Activated naive CD4-positive, alpha-beta T cell (primary cell): ENCODE measurements at places on chromosomes 11 and 22.

- DNase-seq = no peak
Observed at GRCh38 chr22:44398856-44399837, 86.4 kb upstream of the SHISAL1 start.

DNA sequence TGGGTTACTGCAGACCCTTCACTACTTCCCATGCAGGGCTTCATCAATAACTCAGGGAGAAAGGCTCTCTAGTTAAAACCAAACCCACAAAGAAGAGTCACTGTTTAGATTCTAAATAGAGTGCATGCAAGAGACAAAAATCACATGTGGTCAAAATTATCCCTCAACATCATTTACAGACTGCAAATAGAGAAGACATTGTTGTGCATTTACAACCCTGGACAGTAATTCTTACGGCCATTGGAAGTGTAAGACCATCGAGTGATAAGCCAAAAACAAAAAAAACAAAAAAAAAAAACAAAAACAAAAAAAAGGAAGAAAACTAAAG is 93.4 kb downstream of the RASSF10 start:
- no peak for DNase-seq

- no peak for DNase-seq
Observed at GRCh38 chr22:24485170-24485569, 10.0 kb upstream of the UPB1 start.

DNA sequence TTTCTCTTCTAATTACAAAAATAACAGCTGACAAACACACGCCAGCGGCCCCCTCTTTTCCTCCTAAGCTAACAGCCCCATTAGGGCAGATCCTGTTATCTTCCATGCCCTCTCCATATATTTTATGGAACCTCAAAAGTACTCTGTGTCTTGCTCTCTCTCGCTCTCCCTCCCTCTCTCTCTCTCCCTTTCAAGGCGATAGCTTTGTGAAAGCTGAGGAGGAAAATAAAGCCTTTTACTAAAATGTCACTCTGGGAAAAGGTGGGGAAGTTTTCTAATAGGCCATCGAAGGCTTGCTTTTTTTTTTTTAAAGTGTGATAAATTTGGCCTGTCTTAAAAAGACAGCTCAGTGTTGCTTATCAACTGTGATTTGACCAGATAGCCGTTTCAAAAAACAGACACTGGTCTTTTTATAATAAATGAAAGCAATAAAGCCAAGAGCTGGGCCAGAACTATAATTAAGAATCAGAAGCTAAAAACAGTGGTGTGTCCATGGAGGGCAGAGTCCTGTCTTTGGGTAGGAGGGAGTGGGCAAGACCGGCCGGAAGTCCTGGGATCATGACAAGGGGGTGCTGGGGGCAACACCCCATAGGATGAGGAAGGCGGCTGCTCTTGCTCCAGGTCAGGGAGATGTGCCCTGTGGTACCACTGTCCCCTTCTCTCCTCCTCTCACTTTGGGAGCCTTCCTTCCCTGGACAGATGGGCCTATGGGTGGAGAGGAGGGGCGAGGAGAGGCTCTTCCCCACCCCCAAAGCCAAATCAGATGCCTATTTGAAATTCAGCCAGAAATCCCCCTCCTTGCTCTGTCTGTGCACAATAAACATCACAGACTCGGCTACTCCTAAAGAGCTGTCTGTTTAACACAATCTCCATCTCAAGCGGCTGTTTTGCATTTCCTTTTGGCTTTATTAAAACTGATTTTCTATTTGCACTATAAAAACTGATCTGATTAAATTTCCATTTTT is 267.2 kb downstream of the BUD13 start:
- DNase-seq = no peak

DNA sequence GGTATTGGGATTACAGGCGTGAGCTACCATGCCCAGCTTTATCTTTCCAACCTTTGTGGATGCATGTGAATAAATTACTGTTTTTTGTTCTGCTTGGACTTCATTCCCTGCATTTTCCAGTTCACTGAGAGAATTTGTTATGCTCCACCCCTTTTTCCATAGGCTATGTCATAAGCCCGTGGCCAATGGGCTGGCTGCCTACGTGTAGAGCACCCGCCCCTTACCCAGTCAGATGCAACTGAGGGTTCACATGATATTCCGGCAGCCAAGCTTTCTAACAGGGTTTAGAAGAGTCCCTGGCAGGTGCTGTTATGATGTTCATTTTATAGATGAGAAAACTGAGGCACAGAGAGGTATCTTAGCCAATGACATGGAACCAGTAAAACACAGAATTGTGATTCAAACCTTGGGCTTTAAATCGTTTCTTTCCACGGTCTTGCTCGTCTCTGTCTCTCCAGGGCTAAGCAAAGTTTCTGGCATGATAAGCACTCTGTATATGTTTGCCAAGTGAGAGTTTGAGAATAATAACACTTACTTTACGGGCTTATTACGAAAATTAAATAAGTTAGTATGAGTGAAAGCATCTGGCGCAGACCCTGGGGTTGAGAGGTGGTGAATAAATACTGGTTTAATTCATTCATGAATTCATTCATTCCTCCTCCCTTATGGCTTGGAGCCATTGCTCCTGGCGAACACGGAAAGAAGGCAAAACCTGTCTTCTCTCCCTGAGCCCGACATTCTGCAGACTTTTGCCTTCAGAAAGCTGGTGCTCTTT is 42.4 kb upstream of the RASD2 start:
- no peak for DNase-seq

- DNase-seq = no peak
Observed at GRCh38 chr11:118868659-118869058, 15.0 kb upstream of the CXCR5 start.

- no peak for DNase-seq
Observed at GRCh38 chr11:65355776-65356393, 1.3 kb downstream of the TIGD3 start.

DNA sequence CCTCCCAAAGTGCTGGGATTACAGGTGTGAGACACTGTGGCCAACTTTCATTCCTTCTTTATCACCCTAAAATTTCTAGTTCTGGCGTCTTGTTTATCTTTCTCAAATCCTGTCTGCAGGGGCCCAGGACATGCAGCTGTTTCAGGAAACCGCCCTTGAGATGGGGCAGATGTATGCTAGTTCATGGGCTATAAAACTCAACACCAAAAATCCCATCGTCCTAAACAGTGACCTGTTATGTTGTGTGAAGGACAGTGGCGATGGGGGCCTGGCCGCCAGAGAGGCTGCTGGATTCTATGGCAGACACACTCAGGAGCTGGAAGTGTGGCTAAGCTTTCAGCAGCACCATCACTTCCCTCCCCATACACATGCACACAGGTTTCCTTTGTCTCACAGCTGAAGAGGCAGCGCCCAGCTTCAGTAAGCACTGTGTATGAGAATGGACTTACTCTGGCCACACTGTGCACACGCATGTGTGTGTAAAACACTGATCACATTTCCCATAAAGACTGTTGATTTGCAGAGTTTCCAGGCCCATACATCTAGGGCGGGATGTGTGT is 36.7 kb downstream of the MARK2 start:
- no peak for DNase-seq

DNA sequence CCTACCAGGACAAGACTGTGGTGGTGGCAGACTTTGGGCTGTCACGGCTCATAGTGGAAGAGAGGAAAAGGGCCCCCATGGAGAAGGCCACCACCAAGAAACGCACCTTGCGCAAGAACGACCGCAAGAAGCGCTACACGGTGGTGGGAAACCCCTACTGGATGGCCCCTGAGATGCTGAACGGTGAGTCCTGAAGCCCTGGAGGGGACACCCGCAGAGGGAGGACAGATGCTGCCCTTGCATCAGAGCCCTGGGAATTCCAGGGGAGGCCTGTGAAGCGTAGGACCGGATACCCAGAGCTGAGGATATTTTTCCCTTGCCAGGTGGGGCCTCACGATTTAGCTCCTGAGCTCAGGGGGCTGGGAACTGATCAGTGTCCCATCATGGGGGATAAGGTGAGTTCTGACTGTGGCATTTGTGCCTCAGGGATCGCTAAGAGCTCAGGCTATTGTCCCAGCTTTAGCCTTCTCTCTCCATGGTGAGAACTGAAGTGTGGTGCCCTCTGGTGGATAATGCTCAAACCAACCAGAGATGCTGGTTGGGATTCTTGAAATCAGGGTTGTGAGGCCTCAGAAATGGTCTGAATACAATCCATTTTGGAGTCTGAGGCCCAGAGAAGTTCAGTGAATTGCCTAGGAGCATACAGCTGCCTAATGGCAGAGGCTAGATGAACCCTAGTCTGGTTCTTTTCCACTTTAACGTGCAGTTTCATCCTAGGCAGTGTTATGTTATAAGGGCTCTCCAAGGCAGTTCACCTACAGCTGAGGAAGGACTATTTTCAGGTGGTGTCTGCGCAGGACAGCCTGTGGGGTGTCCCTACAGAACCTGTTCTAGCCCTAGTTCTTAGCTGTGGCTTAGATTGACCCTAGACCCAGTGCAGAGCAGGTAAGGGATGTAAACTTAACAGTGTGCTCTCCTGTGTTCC is 19.5 kb downstream of the PIK3IP1 start:
- DNase-seq = no peak

DNA sequence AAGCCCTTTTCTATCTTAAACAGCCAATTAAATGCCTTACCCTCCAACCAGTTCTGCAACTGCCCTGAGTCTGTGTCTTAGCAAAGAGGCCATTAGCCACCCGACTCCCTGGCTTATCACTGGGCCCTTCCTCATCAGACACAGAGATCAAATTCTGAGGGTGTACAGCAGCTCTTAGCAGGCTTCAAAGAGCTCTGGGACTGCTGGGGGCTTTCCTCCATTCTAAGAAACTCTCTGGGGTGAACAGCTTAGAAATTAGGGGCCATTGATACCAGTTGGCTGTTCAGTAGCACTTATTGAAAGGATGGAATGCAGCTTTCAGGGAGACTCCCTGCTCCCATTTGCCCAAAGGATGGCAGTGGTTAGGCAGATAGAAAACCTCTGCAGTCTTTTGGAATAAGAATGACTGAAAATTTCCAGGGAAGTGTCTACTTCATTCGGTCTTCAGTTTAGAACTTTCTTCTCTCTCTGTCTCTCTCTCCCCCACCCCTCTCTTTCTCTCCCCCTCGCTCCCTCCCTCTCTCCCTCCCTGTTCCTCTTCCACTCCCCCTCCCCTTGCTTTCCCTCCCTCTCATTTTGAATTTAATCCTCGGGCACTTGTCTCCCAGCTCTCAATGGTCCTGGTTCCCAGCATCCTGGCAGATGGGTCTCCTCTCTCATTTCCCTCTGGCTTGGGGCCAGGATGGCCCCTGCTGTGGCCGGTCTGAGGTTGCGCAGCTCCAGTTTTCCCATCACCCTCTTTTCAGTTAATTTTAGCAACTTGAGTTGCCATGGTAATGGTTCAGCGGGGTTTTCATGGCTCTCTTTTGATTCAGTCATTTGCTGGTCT is 76.4 kb downstream of the COMMD9 start:
- DNase-seq = no peak

DNA sequence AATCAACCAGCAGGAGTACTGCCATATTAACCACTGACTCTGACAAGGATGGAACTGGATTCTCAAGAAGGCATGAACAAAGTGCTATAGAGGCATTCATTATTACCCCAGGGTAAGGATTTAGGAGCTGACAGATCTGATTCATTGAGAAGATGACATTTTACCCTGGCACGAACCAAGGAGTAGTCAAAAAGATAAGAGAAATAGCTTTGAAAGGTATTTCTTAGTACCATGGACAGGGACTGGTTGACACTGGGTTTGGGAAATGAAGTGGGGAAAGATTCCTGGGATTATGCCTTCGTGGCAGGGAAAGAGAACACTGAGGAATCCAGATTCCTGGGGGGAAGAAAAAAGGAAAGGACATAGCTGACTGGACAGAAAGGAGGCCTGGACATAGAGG is 5.1 kb upstream of the SAAL1 start:
- DNase-seq = no peak

DNA sequence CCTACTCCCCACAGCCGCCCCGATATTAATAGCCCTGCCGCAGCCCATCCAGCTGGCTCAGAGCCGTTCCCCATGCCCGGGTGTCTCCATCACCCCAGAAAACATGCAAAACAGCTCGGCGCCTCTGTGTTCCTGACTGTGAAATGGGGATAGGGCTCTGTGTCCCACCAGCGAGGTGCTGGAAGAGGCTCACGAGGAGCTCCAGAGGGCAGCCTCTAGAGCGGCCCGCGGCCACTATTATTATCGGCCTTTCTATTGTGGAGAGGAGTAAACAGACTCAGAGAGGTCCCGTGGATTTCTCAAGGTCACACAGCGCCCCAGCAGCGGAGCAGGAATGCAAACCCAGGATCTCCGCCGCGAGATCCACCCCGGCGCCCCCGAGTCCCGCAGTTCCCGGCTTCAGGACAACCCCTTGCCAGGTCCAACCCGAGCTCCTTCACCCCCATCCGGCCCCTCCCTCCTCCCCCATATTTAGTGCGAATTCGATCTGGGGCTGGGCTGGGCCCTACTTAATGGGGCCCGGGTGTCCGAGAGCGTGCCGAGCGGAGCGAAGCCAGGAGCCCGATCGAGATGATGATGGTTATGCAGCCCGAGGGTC is at the start of gene ACTN3:
Gene ACTN3, plus strand, starts transcription at position 536 of the 598 bp plus-strand sequence. Its CDS starts 35 bp downstream, at position 571.
- no peak for DNase-seq

GRCh38 chr11:73760135-73760678 is 667 bp downstream of the RAB6A start:
- no peak for DNase-seq

- DNase-seq = no peak
Observed at GRCh38 chr11:59728913-59729312, 15.3 kb upstream of the OR10V1 start.

- DNase-seq = no peak
Observed at GRCh38 chr11:76238551-76238950, 32.2 kb upstream of the WNT11 start.

DNA sequence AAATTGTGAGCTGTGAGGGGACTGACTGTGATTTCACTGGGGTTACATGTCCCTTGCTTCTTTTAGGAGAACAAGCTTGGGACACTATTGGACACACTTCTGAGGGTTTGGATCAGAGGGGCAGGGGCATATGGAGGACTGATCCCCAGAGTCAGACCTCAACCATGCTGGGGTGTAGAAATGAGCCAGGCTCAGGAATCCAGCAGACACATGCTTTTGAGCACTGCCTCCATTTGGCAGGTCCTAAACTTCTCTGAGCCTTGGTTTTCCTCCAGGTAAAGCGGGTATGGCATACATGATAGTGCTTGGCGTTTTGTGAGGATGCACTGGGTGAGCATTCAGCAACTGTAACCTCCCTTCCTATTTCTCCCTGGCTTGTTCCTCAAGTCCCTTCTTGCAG is 74.7 kb downstream of the ADAMTS15 start:
- no peak for DNase-seq

DNA sequence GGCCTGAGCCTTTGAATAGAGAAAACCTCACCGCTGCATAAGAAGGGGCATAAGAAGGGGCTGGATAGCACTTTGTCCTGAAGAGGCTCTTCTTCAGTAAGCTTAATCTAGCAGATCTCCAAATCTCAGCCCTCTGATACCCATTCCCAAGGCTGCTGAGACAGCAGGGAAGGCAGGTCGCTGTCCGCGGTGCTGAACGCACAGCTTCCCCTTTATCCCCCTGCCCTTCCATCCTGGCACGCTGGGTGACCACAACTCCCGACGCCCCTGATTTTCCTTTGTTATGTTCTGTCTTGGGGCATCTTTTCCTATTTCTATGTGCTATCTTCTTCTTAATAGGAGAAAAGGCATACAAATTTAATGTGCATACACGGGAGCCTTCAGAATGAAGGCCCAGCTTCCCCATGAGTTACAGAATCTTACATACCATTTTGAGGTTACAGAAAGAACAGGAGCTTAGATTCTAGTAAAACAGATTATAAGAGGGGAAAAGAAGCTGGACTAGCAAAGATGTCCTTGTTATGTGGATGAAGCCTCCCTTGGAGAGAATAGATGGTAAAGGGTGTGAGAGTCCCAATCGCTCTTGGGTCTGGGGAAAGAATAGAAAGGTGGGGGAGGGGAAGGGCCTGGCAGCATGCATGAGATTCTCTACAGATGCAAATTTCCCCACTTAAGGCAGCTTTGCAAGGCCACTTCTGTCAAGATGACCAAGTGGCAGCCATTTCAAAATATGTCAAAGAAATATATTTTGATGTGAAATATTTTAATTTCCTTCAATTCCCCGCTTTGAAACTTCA is 5.7 kb upstream of the SULT4A1 start:
- DNase-seq = no peak
